ENCODE measurements at places on chromosomes 5 and 9.

- DNase-seq: no peak
These were observed 286.9 kb downstream of the GADD45G start for GRCh38 chr9:89891591-89892304.

- DNase-seq: no peak
These were observed 344.0 kb downstream of the PTPRD start for GRCh38 chr9:10268531-10269485.

DNA sequence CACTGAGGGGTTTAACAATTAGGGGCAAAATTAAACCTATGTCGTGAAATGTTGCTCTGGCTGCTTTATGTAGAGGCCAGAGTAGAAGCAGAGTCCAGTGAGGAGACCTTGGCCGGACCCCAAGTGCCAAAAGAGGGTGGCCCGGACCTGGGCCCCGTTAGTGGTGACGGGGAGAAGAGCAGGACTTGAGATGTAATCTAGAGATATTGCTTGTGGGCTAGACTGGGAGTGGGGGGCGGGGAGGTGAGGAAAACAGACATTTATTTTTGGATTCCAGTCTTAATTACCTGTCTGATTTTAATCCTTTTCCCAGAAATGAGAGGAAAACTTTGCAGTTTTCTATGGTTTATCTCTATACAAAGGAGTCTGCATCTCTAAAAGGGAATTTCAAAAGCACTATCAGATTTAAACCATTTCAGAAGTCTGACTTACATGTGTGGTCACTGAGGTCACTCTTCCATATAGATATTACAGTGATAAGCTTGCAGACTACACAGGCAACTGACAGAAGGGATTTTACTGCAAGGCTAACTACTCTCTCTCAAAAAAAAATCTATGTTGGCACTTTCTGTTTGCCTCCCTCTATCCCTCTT lies 108.1 kb downstream of the MED27 start:
- no peak for DNase-seq

- DNase-seq: no peak
These were observed 105.8 kb downstream of the GABBR2 start for GRCh38 chr9:98602839-98603500.

DNA sequence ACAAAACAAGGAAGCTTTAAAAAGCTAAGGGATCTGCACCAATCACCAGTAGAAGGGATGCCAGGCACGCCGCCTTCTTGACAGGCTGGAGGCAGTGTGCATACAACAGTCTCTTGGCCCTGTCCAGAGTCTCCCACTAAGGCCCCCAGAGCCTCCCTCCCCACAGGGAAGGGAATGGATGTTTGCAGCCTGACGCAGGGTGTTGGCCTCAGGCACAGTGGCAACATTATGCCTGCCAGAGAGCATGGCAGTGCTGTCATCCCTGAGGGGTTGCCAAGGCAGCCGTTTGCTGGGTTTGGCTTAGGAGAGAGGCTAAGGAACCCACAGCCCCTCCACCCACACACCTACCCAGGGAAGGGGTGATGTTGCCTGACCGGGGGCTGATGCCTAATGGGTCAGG lies 4.8 kb downstream of the HBEGF start:
- DNase-seq: no peak

- DNase-seq: no peak
These were observed 113.8 kb downstream of the MEF2C start for GRCh38 chr5:88769165-88769564.

GRCh38 chr5:1975898-1976765 lies 93.4 kb upstream of the IRX4 start:
- no peak for DNase-seq

GRCh38 chr5:98989727-98990126 lies 60.9 kb upstream of the CHD1 start:
- DNase-seq: no peak

DNA sequence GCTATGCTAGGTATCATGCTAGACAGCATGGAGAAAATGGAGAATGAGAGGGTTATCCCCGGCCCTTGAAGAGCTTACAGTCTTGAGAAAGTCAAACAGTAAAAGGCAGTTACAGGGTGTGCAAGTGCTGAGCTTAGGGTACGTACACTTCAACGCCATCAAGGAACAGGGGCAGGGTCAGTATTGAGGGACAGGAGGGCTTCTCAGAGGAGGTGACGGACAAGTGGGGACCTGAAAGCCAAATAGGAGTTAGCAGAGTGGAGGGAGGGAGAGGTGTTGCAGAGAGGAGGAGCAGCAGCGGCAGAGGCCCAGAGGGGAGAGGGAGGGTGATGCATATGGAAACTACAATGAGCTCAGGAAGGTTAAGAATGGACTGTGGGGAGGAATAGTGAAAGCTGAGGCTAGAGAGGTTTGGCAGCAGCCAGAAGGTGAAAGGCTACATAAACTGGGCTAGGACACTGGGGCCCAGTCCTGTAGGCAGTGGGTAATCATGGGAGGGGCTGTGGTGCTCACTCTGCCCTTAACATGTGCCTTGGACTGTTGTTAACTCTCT lies 88.0 kb downstream of the NRG2 start:
- DNase-seq: no peak
